Stimulated activated CD8-positive, alpha-beta memory T cell treated with anti-CD3 and anti-CD28 coated beads, Interleukin-7, amount 100 ng/mL, for 1 hour (primary cell): ENCODE measurements at places on chromosomes 2 and 18.

- DNase-seq: no peak
Observed at GRCh38 chr2:204973616-204974015, 428.3 kb downstream of the PARD3B start.

DNA sequence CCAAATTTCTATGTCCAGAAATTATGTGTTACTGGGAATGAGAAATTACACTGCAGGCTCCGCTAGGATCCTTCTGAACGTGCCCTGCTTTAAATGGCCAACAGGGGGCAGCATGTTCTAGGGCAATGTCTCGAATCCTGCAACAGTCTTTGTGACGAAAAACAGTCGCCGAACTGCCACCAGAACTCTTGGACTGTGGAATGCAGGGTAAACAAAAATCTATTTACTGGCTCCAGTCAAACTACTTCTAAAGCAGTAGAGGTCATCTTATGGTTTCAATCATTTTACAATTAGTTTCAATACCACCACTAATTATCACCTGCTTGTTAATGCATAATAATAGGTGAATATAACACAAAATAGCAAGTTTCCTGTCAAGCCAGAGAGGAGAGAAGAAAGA lies 9.8 kb upstream of the ZNF397 start:
- DNase-seq: peak; percentile 54

GRCh38 chr2:41724465-41724864 lies 323.4 kb upstream of the PKDCC start:
- no peak for DNase-seq

- no peak for DNase-seq
Observed at GRCh38 chr2:231379266-231380215, 16.0 kb upstream of the B3GNT7 start.

DNA sequence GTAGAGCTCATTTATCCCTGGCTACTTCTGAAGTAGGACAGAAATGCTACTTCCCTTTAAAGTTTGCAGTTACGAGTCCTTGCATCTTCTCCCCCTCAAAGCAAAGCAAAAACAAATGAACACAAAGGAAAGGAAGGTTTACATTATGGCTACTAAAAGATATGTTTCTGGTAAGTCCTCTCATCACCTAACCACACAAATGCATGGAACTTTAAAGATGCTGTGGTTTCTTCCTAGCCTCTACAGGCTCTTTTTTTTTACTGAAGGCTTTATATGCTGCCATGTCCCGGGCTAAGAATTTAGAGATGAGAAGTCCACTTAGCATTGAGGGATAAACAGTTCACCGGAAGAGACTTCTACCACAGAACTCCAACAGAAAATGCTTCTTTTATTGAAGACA lies 291.2 kb downstream of the SS18 start:
- DNase-seq: no peak

- DNase-seq: no peak
Observed at GRCh38 chr2:14951569-14952285, 319.2 kb downstream of the LRATD1 start.

- DNase-seq: no peak
Observed at GRCh38 chr2:16135913-16136310, 195.6 kb downstream of the MYCN start.

- no peak for DNase-seq
Observed at GRCh38 chr2:196535061-196535460, 104.5 kb upstream of the CCDC150 start.

DNA sequence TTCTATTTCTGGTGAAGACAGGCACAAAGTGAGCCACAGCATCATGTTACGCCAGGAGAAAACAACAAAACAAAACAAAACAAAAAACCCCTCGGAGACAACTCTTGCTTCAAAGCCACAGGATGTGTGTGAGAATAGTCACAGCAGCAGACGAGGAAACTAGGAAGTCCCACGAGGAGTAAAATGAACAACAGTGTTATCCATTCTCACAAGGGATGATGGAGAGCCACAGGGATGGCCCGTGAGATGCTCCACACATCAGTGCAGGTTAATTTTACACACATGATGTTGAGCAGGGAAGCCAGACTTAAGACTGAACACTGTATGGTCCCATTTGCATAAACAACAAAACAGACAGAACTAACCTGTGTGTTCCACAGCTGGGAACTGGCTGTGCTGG lies 128.5 kb upstream of the TMEM18 start:
- no peak for DNase-seq

- DNase-seq: no peak
Observed at GRCh38 chr2:44200759-44201158, 32.1 kb downstream of the PPM1B start.

- no peak for DNase-seq
Observed at GRCh38 chr2:159795841-159796690, 1.9 kb downstream of the CD302 start.

GRCh38 chr18:52531836-52532235 lies 191.8 kb downstream of the DCC start:
- DNase-seq: no peak

DNA sequence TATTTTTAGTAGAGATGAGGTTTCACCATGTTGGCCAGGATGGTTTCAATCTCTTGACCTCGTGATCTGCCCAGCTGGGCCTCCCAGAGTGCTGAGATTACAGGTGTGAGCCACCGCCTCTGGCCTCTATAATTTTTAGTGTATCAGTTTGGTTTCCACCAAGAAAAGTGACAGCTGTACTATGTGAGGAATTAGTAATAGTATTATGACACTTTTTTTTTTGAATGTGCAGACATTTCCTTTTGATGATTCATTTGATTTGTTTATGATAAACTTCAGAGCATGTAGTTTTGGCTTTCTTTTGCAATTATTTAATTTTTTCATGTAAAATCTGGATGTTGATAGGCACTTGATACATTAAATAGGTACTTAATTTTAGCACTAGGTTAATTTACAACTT lies 61.5 kb downstream of the PTPN4 start:
- no peak for DNase-seq

- no peak for DNase-seq
Observed at GRCh38 chr2:111705711-111706336, 178.2 kb downstream of the ANAPC1 start.

- DNase-seq: no peak
Observed at GRCh38 chr2:63790491-63790890, 51.2 kb upstream of the UGP2 start.

- no peak for DNase-seq
Observed at GRCh38 chr18:67771271-67771670, 254.8 kb upstream of the DSEL start.

DNA sequence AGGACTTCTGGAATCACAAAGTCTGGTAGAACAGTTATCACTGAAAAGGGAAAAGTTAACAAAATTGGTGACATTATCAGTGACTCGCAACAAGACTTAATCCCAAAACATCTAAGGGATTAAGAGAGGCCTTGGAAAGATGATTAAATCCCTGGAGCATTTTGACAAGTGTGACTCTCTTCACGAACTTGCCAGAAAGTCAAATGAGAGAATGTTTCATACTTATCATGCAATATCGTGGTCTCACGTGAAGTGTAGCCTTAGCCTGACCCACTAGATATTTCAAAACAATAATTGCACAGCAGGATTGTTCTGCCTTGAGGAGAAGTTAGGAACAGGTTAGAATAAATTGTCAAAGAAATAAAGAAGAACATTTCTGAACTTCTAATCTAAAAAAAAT lies 104.5 kb downstream of the COL6A3 start:
- DNase-seq: no peak

- no peak for DNase-seq
Observed at GRCh38 chr2:231622963-231623362, 30.3 kb downstream of the TEX44 start.

DNA sequence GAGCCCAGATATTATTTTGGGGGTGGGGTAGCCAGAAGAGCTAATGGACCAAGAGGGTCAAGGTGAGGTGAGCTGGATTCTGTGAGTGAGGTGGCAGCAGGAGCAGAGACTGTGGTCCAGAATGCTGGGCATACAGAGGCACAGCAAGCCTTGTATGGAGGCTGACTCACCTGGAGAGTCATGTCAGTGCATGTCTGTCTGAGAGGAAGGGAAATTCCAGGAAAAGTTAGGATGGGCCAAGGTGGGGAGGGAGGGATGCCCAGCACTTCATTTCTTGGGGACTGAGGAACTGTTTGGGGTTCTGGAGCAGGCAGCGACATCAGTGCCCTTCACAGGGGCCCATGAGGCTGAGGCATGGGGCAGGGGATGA lies 21.1 kb downstream of the PER2 start:
- DNase-seq: no peak

- no peak for DNase-seq
Observed at GRCh38 chr2:174059884-174060244, 94.7 kb upstream of the SP3 start.

GRCh38 chr18:76960528-76961035 lies 138.2 kb downstream of the ZNF236 start:
- no peak for DNase-seq

DNA sequence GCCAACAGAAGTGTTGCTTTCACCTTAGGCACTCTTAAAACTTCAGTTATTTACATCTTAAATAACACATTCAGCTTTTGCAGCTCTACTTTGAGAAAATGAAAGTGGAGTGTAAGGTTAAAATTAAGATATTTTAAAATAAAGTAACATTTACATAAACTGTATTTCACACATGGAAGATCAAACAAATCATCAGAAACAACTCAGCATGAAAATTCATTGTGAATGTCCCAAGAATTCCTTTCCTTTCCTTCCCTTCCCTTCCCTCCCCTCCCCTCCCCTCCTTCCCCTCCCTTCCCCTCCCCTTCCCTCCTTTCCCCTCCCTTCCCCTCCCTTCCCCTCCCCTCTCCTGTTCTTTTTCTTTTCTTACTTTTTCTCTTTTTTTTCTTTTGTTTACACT lies 238.0 kb upstream of the DOK6 start:
- no peak for DNase-seq

DNA sequence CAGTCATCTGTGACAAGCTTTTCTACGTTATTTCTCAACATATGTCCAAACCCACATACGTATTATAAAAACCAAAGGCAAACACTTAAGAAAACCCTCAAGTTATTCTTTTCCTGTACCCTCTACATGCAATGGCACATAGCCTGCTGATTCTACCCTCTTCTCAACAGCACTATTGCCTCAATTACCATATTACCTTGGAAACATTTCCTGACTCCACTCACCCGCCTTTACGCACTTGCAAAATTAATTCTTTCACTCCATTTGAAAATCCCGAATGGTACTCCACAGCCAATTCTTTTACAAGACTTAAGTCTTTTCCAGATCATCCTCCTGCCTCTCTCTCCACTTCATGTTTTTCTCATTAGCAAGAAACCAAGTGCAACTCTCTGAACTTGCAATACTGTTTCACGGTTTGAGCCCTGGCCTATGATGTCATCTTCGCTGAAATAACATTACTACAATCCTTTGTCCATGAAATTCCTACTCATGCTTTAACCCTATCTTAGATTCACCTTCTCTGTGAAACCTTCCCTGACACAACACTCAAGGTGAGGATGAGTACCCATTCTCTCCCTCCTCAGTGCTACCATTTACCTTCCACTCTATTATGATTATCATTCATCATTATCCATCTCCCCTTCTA lies 29.0 kb downstream of the SESTD1 start:
- no peak for DNase-seq

- no peak for DNase-seq
Observed at GRCh38 chr2:65500310-65501040, 68.1 kb upstream of the SPRED2 start.

- DNase-seq: no peak
Observed at GRCh38 chr2:145416640-145417039, 896.7 kb upstream of the ZEB2 start.

DNA sequence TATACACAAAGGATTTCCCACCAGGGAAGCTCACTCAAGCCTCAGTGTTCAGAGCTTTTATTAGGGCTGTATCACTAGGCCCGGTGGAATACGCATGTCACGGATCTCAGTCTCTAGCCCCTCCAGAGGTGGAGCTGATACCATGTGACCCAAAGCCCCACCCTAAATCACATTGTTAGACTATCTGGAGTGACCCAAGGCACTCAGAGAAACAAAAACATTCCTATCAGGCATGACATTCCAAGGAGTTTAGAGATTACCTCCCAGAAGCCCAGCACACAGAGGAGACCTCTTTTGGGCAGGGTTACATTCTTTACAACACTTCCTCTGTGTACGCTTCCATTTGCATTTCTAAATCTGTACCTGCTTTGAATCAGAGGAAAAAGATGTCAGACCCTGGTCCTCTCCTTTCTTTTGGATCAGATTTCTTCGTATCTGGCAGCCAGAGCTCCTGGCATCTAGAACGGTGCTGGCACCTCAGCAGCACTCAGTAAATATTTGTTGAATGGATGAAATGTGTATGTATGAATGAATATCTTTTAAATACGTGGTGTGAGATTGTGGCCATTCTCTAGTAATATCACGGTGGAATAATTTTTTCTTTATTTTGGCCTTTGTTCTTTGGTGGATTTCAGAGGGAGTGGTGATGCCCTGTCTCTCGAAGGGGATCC lies 37.7 kb upstream of the SMAD2 start:
- DNase-seq: no peak

DNA sequence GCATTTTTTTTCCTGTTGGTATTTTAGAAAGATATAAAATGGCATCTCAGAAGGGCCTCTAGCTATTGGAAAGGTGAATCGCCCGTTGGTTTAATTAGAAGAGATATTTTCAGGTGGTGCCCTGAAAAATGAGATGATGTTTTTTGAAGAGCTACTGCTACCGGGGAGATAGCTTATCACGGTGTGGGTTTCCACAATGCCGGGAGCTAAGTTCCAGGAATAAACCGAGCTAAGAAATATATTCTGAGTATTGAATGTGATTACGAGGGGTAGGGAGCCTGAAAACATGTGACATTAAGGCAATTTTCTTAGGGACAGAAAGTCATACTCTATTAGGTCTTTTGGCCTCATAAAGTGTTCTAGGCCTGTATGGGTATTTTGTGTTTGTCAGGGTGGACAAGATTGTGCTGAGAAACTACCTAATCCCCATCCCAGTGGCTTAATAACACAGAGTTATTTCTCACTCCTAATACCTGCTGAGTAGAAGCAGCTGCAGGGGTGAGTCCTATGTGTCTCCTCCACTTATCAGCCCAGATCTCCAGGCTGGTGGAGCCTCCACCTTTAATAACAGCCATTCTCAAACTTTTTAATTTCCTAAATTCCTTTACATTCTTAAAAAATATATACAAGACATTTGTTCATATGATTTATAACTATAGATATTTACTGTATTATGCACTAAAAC lies 150.2 kb downstream of the LRRTM1 start:
- no peak for DNase-seq

GRCh38 chr2:36352701-36353100 lies 2.9 kb upstream of the CRIM1 start:
- no peak for DNase-seq

DNA sequence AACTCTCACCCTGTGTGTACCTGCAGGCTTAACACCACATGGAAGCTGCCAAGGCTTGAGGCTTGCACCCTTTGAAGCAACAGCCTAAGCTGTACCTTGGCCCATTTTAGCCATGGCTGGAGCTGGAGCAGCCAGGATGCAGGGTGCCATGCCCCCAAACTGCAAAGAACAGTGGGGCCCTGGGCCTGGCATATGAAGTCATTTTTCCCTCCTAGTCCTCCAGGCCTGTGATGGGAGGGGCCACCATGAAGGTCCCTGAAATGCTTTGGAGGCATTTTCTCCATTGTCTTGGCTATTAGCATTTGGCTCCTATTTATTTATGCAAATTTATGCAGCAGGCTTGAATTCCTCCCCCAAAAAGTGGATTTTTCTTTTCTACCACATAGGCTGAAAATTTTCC lies 238.4 kb downstream of the CDCA7 start:
- DNase-seq: no peak

GRCh38 chr2:181352158-181352557 lies 105.0 kb upstream of the ITGA4 start:
- no peak for DNase-seq

GRCh38 chr2:43899589-43899988 lies 60.8 kb downstream of the ABCG8 start:
- DNase-seq: no peak

- peak; percentile 19 for DNase-seq
Observed at GRCh38 chr2:241035142-241035817, 36.9 kb downstream of the SNED1 start.
